ENCODE measurements at places on chromosomes 7 and 10. TPM values are rescaled to one million over a fixed set of nuclear protein-coding genes. Genes with fewer than 3 reads are reported as not detected.

Gene CFAP43
- total RNA-seq = not detected

DNA sequence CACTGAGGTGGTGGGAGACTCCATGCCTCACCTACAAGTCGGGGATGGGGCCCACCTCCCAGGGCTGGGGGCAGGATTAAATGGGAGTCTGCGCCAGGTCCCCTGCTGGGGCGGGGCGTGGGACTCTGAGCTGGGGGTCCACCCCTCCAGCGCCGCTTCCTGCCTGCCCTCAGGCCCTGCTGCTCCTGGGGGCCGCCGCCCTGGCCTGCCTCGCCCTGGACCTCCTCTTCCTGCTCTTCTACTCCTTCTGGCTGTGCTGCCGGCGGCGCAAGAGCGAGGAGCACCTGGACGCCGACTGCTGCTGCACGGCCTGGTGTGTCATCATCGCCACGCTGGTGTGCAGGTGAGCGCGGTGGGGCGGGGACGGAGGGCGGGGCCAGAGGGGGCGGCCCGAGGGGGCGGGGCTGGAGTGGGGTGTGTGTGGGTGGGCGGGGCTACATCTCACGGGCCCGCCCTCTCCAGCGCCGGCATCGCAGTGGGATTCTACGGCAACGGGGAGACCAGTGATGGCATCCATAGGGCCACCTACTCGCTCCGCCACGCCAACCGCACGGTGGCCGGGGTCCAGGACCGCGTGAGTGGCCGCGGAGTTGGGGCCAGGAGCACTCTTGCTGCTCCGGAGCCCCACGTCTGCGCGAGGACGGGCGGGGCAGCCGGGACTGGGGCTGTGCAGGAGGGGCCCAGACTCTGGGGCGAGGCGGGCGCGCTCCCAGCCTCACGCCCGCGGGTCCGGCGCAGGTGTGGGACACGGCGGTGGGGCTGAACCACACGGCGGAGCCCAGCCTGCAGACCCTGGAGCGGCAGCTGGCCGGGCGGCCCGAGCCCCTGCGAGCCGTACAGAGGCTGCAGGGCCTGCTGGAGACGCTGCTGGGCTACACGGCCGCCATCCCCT is 15.1 kb downstream of the TTYH3 start:
- H3K36me3 ChIP-seq = no peaks in the 10 kb centered on the region
- H3K4me3 ChIP-seq = no peak overlapping the region
- peaks cover 11% of the 10 kb centered on the region for H3K4me1 ChIP-seq
- H3K27ac ChIP-seq = no peak overlapping the region

- peak within 1 kb of the TSS; percentile 30 for H3K27ac ChIP-seq
- no peak for DNase-seq
- peaks cover 50% of the 10 kb centered on the region for H3K27me3 ChIP-seq
- H3K36me3 ChIP-seq = no peaks in the 10 kb centered on the region
Measured at GRCh38 chr10:11823122-11823988, at the start of gene PROSER2. TSS of gene PROSER2 (plus strand) at chr10:11823356. CDS start at chr10:11852078, 28,722 bp downstream.

Gene ZNF487
- total RNA-seq = 1.8 TPM

DNA sequence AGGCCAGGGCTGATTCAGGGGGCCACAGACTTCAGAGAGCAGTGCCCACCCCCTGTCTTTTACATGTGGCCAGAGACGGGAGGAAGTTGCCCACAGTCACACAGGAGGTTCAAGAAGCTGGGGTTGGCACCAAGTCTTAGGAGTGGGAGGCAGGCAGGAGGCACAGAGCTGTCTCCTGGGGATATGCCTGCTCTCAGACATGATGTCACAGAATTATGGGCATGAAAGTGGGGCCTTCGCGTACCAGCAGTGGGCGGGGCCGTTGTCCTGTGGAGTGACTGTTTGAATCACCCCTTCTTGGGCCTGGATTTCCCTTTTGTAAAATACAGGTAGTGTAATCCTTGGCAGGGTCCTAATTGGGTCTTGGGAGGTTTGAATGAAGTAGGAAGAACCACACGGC is 81.2 kb upstream of the PPIF start:
- peaks cover 31% of the 10 kb centered on the region for H3K4me1 ChIP-seq
- H3K27me3 ChIP-seq = no peaks in the 10 kb centered on the region
- H3K36me3 ChIP-seq = peaks cover 9% of the 10 kb centered on the region
- H3K4me3 ChIP-seq = no peak overlapping the region
- DNase-seq = no peak
- peak overlapping the region; percentile 52 for H3K27ac ChIP-seq

DNA sequence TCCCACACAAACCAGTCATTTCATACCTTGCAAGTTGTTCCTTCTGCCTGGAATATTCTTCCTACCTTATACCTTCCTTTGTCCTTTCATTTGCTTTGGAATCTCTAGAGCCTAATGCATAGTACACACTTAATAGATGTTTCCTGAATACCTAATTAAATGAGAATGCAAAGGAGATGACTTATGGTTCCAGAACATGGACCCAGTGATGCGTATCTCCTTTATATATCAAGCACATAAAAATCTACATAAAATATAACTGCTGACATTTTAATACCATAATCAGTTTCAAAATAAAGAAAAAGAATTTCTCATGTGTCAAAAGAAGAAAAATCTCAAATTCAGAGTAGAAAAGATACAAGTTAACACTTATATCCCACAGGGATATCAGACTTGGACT is 110.6 kb upstream of the ASAH2 start:
- peaks cover 24% of the 10 kb centered on the region for H3K36me3 ChIP-seq
- no peaks in the 10 kb centered on the region for H3K27me3 ChIP-seq
- H3K4me1 ChIP-seq = peaks cover 13% of the 10 kb centered on the region
- DNase-seq = no peak
- H3K4me3 ChIP-seq = no peak overlapping the region

GRCh38 chr10:4354382-4354812 is 471.6 kb upstream of the AKR1E2 start:
- H3K4me1 ChIP-seq = peaks cover 9% of the 10 kb centered on the region
- no peak for DNase-seq
- peaks cover 11% of the 10 kb centered on the region for H3K27me3 ChIP-seq
- H3K27ac ChIP-seq = no peak overlapping the region
- no peaks in the 10 kb centered on the region for H3K36me3 ChIP-seq

Gene HIBADH
- total RNA-seq = 21.2 TPM

Gene SLC29A3
- total RNA-seq = 6.8 TPM

DNA sequence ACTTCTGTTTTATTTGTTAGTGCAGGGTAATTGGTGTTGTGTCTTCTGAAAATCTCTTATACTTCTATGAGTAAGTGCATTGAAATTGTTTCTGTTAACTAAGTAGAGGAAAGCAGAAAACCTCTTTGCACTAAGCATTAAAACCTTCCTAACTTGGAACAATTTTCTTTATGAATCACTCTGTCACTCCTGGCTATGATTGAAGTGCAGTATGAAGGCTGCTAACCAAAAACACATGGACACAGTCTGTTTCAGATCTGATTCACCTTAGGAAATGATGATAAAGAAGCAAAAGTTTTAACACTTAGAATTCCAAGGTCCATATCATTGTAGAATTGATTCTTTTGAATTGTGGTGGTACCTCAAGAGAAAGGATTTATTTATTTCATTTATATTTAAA is 41.9 kb downstream of the MET start:
- DNase-seq = no peak
- no peaks in the 10 kb centered on the region for H3K36me3 ChIP-seq
- H3K4me3 ChIP-seq = no peak overlapping the region
- H3K4me1 ChIP-seq = no peaks in the 10 kb centered on the region

Measured in activated T-helper 1 cell treated with anti-CD3 and anti-CD28 coated beads, Interleukin-12 subunit alpha, Interleukin-12 subunit beta, Interleukin-2, Interleukin-4 antibody, amounts not matched to agents 30 ng/mL and 10 ng/mL and 1 ng/mL, durations not matched to agents 14 hours and 24 hours and 36 hours (primary cell).